ENCODE measurements at places on chromosomes 6 and 20.
A peak's percentile ranks its signal among the peaks of the same experiment; 100 is the strongest.

DNA sequence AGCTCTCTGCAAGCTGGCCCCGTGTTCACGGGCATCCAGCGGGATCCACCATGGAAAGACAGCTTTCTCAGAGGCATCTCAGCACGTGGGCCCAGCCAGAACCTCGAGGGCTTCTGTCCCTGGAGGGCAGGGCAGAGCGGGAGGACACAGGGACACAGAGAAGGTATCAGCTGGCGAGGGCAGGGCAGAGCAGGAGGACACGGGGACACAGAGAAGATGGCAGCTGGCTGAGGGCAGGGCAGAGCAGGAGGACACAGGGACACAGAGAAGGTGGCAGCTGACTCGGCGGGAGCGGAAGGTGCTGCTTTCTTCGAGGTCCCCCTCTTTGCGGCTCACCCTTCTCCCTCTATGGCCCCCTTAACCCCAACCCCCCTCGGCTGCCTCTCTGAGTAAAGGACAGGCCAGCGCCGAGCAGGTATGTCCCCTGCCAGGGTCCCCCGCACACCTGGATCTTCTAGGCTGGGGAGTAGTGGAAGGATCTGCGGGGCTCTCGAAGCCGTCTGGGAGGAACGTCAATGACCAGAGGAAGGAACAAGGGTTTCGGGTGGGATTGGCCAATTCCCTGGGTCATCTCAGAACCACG lies 28.9 kb upstream of the BHLHE23 start:
- DNase-seq, result no peak

DNA sequence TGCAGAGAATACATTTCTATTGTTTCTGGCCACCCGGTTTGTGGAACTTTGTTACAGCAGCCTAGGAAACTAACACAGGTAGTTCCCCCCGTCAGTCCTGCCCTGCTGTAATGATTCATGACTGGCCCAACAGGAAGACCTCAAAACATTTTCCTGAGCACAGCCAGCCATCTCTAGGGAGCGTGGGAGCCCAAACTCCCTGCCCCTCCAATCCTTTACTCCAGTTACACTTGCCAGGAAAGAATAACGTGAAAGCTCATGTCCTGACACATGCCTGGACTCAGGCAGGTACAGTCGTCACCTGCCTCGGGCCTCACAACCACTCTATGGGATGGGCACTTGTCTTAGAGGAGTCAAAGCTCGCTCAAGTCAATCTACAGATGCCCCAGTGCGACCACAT lies 8.4 kb downstream of the TXNDC5 start:
- DNase-seq, result no peak

DNA sequence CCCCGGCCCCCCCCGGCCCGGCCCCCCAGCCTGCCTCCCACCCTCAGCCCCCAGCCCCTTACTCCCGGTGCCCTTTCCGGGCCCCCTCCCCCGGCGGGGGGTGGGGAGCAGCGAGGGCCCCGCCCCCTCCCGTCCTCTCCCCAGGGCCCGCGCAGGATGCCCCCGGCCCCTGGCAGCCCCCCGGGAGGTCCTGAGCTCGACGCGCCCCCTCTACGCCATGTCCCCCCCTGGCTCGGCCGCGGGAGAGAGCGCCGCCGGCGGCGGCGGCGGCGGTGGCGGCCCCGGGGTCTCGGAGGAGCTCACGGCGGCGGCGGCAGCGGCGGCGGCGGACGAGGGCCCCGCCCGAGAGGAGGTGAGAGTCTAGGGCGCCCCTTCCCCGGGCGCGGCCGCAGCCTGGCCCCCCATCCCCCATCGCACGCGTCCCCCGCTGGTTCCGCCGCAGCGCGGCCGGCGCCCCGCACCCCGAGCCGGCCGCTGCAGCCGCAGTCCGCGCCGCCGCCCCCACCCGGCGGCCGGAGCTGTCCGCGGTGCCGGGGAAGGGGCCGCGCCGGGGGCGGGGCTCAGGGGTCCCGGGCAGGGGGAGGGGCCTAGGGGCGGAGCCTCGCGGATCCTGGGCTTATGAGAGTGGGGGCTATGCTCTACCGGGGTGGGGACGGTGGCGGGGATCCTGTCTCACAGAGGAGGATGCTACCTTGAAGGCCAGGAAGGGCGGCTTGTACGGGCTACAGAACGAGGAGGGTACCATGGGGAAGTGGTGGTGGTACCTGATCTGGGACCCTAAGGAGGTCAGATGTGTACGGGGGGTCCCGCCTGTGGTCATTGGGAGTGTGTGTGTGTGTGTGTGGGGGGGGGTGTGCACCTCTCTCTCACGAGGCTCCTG lies 516 bp downstream of the TMEM151B start:
- DNase-seq, result no peak

- DNase-seq, result no peak
Measured at GRCh38 chr20:51560042-51560441, 17.5 kb upstream of the NFATC2 start.

DNA sequence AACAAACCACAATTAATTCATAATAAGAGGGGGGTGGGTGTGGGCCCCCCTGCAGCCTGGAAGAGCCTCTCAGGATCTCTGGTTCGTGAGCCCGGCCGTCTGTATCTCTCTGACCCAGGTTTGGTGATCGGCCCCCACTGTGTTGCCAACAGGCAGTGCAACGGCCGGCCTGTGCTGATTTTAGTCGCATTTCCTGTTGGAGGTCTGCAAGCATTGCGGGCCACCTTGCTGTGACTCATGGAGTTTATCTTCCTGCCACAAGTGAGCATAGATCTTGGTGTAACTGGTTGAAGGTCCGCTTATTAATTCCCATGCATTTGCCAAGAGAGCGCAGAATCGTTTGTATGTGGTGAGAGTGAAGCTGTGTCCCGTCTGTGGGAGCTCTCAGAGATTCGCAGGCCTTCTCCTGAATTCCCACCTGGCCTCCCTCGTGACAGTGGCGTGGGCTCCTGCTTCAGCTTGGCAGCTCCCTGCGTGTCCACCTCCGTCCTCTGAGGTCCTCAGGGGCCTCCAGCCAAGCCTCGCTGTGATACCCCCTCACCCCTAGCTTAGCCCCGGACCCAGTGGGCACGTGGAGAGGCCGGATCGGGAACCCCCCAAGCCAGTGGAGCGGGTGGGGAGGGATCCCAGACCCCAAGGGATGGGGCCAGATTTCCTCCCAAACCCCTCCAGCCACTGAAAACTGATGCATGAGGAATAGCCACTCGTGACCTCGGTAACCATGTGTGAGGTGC lies 269.8 kb downstream of the CDH4 start:
- DNase-seq, result no peak

DNA sequence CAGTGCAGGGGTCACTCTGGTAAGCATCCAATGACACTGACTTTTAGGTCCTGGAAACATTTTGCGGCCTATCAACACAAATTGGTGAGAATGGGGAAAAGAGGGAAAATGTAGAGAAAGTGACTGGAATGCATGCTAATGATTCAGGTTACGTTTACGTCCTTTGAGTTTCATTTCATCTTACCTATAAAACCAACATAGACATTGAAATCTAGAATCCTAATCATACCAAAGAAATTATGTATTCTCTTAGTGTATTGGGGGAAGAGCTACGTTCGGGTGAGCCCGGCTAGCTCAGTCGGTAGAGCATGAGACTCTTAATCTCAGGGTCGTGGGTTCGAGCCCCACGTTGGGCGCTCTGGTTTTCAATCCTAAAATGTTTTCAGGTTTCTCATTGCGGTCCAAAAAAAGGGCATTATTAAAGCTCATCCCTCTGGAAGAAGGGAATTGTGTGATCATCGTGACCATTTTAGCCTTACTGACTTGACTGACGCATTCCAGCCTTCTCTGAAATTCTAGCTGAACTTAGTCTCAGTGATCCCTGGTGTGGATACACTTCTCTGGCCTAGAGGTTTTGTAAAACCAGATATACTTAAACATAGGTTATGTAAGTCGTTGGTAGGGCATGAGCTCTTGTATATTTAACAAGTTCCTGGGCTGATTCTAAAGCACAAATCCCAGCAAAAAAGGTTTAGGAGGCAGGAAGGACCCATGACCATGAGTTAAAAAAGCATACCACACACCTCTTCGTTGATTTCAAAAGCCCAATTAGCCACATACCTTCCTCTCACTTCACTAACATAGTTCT lies 18.3 kb downstream of the HMGN4 start:
- peak; percentile 34 for DNase-seq

- DNase-seq, result no peak
Measured at GRCh38 chr6:34560366-34561226, 4.5 kb upstream of the SPDEF start.

DNA sequence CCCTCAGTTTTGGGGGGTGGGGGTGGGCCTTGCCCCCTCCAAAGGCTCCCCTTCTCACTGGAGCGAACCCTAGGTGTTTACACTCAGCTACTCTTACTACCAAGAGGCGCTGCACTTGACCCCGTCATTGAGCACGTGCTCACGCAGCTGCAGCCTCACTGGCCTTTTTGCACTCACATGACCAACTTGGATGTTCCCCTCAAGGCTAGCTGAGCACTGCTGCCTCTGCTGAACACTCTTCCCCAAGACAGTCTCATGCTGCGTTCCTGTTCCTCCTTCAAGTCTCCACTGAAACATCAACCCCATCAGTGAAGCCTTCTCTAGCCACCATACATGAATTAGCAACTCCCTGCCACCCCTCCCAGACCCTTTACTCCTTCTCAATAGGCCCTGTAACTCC lies 4.0 kb downstream of the SOD2 start:
- DNase-seq, result no peak

DNA sequence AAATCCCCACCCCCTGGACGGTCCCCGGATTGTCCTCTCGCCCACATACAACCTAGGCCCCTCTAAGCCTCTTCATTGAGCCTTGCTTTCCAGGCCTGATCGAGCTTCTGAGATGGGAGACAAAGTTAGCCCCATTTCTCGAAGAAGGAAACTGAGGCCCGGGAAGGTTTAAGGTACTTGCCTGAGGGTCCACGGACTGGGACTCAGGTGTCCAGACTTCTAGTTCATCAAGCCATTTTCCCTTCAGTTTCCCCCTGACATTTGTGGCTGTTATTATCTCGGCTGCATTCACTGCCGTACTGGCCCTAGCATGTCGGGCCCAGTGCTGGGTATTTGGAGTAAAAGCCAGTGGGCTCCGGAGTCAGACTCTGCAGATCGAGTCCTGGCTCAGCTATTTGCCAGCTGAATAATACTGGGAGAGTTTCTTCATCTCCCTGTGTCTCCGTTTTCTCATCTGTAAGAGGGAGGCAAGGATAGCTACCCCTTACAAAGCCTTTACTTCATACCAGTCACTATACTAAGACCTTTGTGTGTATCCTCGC lies 633 bp downstream of the RPRD1B start:
- no peak for DNase-seq

DNA sequence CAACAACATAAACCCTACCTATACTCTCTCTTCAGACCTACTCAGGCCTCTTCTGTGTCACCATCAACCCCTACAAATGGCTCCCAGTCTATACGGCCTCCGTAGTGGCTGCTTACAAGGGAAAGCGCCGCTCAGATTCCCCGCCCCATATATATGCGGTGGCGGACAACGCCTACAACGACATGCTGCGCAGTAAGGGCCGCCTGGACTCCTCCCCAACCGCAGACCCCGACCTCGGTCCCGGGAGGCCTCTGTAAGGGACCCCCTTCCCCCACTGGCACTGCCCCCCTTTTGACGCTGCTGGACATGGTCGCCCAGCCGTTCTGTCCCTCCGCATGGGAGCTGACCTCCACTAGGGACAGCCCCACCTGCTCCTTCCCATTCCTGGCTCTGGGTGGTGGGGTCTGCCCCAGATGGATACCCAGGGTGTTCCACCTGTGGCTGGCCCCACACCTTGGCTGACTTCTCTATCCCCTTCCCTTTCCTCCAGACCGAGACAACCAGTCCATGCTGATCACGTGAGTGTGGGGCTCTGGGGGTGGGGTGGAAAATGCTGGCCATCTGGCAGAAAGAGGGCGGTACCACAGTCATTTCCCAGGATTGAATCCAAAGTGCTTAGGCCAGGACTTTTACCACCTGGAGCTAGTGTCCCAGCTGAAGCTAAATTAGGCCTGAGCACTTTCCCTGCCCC lies 25.0 kb downstream of the MYH7B start:
- no peak for DNase-seq

DNA sequence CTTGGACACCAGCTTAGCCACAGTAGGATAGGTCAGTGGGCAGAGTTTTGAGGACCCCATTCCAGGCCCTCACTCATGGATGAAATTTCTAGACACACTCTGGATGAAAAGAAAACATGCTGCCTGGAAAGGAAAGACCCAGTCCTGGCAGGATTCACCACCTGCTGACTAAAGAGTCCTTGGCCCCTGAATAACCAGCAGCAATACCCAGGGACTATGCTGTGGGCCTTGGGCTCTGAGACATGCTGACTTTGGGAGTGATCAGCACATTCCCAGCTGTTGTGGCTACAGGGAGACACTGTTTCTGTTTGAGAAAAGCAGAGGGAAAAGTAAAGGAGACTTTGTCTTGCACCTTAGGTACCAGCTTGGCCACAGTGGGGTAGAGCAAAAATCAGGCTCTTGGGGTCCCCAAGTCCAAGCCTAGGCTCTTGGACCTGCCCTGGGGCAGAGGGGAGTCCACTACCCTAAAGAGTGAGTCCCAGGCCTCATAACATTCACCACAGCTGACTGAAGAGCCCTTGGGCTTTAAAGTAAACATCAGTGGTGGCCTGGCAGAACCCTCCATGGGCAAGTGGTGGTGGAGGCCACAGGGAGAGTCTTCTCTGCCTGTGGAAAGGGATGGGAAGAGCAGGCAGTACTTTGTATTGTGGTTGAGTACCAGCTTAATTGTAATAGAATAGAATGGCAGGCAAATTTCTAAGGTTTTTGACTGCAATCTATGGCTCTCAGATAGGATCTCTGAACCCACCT lies 516.8 kb downstream of the BCKDHB start:
- DNase-seq, result no peak

All from stimulated activated CD4-positive, alpha-beta T cell treated with anti-CD3 and anti-CD28 coated beads, Interleukin-4, amount 100 ng/mL, for 1 hour (primary cell).